RWPE2 (cell line): ENCODE measurements at places on chromosomes 6 and 20.

- no peak for DNase-seq
These were observed 27.6 kb downstream of the PLAGL2 start for GRCh38 chr20:32179934-32180333.

- peak; percentile 80 for DNase-seq
These were observed 27.7 kb downstream of the ZBP1 start for GRCh38 chr20:57592263-57593092.

DNA sequence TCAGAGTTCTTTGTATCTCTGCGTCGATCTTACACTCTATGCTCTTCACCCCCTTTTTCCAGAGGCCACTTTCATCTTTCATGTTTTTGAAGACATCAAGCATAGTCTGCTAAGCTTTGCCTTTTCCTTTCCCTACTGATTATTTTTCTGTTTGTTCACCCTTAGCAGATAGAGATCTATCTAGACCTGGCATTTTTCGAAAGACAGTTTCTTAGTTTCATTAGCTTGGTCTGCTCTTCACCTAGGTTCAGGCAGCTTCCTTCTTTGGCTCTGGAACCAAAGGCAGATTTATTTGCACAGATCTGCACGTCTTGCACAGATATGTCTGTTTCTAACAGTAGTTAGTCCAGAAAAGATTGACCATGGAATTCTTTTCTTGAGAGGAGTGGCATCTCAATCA, 122.7 kb upstream of the HS3ST5 start:
- DNase-seq: no peak

GRCh38 chr20:36248836-36249235, 12.6 kb downstream of the AAR2 start:
- peak; percentile 47 for DNase-seq

DNA sequence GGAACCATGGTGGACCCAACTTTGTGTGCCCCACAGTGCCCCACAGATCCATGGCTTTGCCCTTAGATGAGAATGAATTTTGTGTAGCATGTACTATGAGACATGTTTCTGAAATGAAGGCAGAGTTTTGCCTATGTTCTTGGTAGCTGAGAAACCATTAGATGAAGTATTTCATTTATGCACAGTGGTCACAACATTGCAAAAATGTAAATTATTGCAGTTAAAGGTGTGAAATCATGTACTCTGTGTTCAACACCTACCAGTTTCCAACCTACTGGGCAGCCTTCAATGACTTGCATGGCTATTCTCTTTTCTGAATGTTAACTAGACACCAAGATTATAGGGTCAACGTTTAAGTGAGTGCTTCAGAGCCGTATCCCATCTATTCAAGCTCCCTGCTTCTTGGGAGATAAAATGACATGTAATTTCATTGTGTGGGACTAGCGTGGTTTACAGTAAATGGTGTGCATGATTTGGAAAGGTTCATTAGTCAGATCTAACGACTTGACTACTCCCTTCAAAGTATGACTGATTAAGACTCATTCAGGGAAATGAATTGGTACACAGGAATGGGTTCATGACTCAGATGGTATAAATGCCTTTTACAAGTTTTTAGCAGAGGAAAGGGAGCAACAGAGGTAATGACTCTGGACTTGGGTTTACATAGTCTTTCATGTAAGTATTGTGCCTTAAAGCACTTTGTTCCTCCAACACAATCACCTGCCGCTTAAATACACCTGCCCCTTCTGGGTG, 106.1 kb upstream of the AKIRIN2 start:
- no peak for DNase-seq

GRCh38 chr6:11722805-11723631, 55.6 kb downstream of the ADTRP start:
- no peak for DNase-seq

DNA sequence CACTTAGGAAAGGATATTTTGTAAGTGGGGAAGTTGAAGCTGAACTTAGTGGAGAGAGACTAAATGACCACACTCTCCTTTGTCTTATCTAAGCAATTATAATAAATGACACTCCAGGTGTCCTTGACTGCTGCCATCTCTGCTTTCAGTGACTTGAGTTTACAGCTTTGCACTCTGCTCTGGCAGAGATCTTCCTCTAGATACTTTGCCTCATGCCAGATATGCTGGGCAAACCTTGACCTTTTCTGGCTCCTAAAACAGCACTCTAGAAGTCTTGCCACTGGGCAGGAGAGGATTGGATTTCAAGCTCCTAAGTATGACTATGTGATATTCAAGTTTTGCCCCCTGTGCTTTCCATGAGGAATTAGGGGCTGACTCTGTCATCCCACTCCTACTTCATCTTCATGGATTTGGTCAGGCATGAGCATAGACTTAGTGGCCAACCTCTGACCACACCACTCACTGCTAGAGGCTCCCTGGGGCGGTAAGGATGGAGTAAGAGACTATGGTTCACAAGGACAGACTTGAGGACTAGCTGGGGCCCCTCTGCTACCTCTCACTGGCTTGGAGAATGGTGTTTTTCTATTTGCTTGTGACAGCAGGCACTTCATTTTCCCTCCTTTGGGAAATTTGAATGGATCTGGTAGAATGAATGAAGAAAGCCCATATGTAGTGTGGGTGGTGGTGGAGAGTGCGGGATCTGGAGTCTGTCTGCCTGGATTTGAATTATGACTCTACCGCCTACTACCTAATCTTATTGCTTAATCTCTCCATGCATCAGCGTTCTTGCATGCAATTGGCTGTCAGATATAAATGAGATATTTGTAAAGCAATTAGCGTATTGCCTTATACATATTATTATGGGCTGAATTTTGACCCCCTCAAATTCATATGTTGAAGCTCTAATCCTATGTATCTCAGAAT, 191.4 kb downstream of the REV3L start:
- no peak for DNase-seq

GRCh38 chr6:82144007-82144851, 103.3 kb downstream of the IBTK start:
- peak; percentile 49 for DNase-seq

DNA sequence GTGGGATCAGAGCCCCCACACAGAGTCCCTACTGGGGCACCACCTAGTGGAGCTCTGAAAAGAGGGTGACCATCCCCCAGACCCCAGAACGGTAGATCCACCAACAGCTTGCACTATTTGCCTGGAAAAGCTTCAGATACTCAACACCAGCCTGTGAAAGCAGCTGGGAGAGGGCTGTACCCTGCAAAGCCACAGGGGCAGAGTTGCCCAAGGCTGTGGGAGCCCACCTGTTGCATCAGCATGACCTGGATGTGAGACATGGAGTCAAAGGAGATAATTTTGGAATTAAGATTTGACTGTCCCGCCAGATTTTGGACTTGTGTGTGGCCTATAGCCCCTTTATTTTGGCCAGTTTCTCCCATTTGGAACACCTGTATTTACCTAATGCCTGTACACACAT, 260.4 kb downstream of the TBX18 start:
- DNase-seq: no peak

DNA sequence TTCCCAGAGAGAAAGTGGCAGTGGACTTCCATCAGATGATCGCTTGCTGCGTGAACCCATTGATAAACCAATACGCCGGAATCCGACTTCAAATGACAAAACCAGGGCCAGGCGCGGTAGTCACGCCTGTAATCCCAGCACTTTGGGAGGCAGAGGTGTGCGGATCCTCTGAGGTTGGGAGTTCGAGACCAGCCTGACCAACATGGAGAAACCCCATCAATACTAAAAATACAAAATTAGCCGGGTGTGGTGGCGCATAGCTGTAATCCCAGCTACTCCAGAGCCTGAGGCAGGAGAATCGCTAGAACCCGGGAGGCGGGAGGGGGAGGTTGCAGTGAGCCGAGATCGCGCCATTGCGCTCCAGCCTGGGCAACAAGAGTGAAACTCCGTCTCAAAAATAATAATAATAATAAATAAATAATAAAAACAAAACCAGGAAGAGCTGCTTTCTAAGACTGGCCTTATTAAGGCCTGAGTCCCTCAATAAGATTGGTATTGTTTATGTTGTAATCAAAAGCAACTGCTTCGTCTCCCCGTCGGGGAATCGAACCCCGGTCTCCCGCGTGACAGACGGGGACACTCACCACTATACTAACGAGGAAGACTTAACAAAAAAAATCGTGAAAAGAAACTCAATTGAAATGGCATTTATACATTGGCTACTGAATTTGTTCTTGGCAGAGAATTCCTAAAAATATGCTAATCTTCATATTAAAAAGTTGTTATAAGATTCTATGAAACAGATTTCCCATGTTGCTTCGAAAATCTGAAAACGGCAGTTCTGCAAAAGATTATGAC, 110.2 kb upstream of the ZNF184 start:
- no peak for DNase-seq

DNA sequence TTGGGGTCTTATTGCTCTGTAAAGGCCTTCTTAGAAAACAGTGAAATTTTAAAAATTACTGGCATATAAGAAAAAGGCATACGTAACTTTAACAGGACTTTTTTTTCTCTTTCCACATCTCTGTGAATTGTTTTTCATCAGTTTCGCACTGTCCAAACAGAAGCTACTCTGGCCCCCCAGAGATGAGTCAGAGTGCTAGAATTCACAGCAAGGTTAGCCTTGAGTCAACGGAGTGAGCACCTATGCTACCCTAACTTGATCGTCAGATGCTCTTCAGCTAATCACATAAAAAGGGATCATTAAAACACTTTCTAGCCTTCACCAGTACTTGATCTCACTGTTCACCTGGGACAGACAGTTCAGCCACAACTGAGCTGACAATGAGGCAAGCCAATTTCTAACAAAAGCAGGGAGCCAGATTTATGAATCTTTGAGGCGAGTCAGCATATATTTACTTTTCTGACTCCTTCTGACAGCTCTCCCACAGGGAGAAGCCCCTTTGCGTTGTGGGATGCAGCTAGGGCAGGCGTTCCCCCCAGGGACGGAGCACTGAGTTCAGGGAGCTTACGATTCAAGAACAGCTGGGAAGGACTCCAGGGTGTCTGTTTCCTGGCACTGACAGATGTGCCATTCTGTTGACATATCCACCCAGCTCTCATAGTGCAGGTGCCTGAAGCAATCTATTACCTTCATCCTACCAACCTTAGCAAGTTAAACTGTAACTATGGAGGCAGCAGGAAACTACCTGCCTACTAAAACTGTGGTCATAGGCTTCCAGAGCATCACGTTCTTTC, 46.4 kb upstream of the SPDEF start:
- DNase-seq: no peak

DNA sequence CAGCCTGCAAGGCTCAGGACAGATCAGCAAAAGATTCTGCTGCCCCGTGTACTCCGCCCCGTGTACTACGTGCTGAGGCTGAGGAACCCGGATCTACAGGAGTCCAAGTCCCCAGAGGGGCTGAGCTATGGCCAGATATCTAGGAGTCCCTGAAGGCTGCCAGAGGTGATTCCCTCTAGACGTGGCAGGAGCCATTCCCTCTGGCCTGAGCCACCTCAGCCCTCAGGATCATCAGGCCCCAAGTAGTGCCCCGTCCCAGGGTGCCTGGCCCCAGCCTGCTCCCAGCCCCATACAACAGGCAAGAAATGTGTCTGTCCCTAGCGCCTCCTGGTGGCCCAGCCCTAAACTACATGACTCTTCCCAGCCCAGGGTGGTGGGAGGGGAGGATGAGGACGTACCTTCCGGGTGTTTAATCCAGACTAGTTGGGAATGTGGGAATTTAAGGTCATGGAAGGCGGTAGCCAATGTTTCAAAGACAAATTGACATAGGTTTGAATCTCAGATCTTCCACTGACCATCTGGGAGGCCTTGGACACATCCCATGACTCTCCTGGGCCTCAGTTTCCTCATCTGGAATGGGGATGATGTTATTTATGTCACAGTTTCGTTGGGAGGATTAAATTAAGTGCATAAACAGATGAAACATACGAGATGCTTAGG, 49.4 kb upstream of the PTPN1 start:
- peak; percentile 88 for DNase-seq

- DNase-seq: no peak
These were observed 39.6 kb downstream of the ESR1 start for GRCh38 chr6:151847064-151847463.

DNA sequence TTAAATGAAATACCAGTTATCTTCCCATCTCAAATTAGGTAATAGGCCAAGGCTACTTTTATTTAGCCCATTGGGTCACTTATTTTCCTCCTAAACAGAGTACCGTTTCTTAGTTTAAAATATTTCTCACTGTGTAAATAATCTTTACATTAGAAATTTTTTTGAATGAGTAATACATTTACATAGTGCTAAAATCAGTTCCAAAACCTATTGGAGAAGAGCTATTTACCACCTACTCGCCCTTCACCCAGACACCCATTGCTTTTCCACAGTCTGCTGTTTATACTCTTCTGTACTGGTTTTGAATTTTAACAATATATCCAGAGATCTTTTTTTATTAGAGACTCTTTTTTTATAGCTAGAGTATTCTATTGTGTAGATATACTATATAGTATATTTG, 36.9 kb downstream of the MCM8 start:
- no peak for DNase-seq

GRCh38 chr6:96094077-96094476, 78.3 kb downstream of the FUT9 start:
- DNase-seq: no peak

- no peak for DNase-seq
These were observed 96.1 kb downstream of the NUS1 start for GRCh38 chr6:117771403-117771802.

- DNase-seq: peak; percentile 90
These were observed 16.7 kb downstream of the HFE start for GRCh38 chr6:26103770-26104456.

- DNase-seq: no peak
These were observed 66.5 kb upstream of the TENT5A start for GRCh38 chr6:81818901-81819361.

GRCh38 chr6:7404546-7404945, 14.9 kb downstream of the RIOK1 start:
- DNase-seq: no peak

DNA sequence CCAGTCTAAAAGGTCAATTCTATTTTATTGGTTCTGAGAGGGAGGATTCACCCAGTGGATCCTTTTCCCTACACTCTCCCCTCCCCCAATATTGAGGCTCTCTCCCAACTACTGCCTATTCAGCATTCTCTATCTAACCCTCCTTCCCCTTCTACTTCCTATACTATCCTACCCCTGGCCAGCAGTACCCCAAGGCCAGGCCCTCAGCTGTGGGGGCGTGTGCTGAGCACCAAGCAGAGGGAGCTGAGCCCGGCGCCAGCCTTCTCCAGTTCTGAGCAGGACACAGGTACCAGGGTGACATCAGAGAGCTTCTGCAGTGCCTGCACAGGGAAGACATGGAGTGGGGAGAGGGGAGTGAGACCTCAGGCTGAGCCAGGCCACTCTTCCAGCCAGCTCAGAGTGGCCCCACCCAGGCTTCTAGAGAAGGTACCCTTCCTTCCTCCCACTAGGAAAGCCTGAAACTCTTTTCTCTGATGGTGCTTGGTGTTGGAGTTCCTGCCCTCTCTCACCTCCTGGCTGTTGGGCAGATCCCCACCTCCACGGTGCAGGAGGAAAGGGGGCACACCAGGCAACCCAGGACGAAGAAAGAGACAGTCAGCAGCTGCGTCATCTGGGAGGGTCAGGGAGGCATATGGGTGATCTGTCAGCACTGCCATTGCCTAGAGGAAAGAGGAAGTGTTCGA, 1.9 kb downstream of the DDAH2 start:
- no peak for DNase-seq

DNA sequence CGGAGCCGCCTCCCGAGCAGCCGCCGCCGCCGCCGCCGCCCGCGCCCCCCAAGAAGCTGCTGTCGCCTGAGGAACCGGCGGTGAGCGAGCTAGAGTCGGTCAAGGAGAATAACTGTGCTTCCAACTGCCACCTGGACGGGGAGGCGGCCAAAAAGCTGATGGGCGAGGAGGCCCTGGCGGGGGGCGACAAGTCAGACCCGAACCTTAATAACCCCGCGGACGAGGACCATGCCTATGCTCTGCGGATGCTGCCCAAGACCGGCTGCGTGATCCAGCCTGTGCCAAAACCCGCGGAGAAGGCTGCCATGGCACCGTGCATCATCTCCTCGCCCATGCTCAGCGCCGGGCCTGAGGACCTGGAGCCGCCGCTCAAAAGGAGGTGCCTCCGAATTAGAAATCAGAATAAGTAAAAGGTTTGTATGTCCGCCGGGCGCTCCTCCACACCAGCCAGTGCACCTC, 145.2 kb downstream of the SOBP start:
- no peak for DNase-seq
